ENCODE measurements at places on chromosomes 3 and 15. TPM values are rescaled to one million over a fixed set of nuclear protein-coding genes. Genes with fewer than 3 reads are reported as not detected.

ECE2 gene
- not detected for total RNA-seq

CELF6 gene
- total RNA-seq = not detected

RARRES1 gene
- total RNA-seq = not detected

NEK10 gene
- 1.8 TPM for total RNA-seq

ENTPD3 gene
- not detected for total RNA-seq
